ENCODE measurements at places on chromosomes 2 and 18.

GRCh38 chr18:12048827-12049175, 44.8 kb upstream of the ANKRD62 start:
- DNase-seq = no peak

GRCh38 chr2:45264227-45265225, 255.3 kb upstream of the SIX2 start:
- DNase-seq = no peak

- DNase-seq = no peak
These were observed 17.8 kb downstream of the RFTN2 start for GRCh38 chr2:197657562-197657961.

DNA sequence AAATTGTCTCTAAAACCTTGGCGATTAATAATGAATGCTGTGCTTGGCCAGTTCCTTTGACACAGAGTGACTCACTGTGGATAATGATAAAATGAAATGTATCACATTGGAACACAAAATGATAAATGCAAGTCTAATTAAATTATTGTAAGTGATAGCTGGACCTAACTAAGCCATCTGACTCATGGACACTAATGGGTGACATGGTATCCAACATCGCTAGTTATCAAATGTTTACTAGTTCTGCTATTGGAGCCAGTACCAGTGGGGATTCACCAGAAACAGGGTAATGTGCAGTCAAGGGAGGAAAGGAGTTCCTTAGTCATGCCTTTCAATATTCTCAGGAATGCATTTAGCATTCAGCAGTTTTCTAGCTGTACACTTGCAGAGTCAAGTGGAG, 736.3 kb upstream of the ACVR2A start:
- DNase-seq = no peak

- DNase-seq = no peak
These were observed 61.6 kb downstream of the MFSD6 start for GRCh38 chr2:190469771-190470170.
